ENCODE measurements at places on chromosomes 2 and 18.

GRCh38 chr2:8394569-8395359 lies 287.1 kb upstream of the ID2 start:
- no peak for DNase-seq

GRCh38 chr2:120949027-120949956 lies 213.6 kb downstream of the GLI2 start:
- DNase-seq = no peak

DNA sequence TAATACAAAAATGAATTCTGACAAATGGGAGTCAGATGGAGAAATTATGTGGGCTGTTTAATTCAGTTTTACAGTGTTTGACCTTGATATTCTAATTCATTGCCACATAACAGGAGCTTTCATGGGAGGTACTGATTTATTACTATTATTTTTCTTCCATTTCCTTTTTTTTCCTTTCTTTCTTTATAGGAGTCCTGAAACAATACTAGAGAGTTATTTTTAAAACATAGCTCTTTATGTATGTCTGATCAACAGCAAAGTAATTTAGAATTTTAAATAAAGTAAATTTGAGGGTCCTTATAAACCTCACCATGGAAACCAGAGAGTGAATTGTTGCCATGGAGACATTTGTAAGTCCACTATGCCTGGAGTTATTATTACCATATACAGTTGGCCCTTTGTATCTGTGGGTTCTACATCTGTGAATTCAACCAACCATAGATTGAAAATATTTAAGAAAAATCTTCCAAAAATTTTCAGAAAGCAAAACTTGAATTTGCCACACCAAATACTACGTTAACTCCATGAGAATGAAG lies 40.9 kb upstream of the PPP4R1 start:
- no peak for DNase-seq

DNA sequence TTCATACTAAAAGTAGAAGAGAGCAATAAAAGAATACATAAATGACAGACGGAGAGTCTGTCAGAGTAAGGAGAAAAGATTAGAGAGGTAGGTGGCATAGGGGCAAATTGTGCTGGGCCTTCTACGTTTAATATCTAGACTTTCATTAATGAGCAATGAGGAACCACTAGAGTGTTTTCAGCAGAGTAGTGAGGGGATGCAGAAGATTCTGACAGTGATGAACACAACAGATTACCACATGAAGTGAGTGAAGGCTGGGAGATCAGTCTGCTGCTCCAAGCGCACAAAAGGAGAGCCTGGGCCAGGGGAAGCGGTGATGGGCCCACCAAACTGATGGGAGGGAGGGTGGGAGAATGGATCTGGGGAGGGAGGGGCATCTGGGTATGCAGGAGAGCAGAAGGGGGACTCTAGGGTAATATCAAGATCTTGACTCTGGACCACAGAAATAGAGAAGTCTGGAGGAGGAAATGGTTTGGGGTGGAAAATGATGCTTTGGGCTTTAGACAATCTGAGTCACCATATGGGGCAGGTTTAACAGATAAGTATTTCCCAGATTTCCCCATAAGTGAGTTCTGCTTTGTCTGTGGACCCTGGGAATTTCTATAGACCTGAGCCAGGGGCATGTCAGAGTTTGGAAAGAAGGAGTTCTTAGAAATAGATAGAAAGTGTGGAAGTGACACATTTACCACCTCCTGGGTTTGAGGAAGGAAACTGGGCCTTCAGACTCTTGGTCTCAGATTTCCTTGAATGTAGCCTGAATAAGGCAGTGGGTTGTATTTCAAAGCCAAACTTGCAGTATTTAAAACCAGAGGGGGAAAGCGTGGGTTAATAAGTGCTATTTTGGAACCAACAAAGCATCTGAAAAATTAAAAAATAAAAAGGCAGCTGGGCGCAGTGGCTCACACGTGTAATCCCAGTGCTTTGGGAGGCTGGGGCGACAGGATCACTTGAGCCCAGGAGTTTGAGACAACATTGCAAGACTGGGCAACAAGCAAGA lies 15.0 kb upstream of the IL1A start:
- no peak for DNase-seq

DNA sequence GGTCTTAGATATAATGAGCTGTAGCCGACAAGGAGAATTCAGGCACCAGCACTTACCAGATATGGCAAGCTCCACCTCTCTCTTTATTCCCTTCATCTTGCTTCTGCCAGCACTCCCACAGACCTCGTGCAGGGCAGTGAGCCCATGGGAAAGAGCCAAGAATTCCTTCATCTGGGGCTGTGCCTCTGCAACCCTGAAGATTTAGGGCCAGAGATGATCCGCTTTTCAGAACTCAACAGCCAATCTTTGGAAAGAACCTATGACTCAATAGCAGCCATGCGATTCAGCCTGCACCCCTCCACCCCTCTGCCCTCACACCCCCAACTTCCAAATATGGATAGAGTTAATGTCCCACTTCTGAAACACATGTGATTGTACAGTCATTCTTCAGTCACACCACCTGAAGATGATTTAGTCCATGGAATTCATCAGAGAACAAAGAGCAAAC lies 533.7 kb upstream of the TNP1 start:
- DNase-seq = no peak

GRCh38 chr18:48799724-48800315 lies 150.9 kb downstream of the SMAD7 start:
- no peak for DNase-seq
